ENCODE measurements at places on chromosomes 12 and 14.

- DNase-seq = no peak
Measured at GRCh38 chr14:60093080-60093479, 1.4 kb downstream of the PCNX4 start.

DNA sequence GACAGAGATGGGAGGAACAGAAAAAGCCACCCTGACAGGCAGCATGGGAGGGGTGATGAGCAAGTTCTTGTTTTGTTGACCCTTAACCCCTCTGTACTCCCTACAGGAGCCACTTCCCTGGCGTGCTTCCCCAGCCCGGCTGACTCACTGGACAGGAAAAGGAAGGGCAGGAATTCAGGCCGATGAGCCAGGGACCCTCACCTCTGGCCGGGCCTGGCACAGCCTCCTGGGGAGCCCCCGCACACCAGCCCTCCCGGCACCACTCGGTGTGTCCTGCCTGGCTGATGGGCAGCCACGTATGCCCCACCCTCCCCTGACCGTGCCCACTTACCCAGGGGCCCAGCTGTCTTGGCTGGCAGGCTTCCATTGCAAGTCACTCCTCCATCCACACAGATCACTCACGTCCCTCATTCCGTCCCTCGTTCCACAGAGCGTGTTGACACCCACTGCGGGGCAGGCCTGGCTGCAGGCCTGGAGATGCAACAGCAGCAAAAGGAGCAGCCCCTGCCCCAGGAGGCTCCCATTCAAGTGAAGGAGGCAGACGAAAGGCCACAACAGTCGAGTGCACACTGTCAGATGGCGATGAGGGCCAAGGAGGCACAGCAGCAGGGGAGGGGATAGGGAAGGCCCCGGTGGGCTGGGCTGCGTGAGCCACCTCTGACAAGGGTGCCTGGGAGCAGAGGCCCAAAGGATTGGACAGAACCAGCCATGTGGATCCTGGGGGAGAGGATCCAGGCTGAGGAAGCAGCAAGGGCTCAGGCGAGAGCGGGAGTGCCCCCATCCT, 19.7 kb upstream of the CD9 start:
- DNase-seq = no peak

DNA sequence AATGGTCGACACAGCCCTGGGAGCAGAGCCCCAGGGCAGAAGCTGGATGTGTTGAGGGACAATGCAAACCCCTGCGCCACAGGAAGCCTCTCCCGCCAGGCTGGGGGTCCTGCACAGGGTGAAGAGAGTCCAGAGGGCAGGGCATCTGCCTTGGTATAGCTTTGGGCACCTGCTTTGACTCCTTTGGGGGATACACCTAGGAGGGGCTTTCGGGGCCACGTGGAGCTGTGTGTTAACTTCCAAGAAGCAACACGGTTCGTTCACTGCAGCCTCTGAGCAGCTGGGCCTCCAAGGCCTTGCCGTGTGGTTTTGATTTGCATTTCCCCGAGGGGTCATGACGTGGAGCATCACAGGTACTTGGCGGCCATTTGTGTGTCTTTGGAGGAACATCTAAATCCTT, 5.8 kb upstream of the PUS1 start:
- DNase-seq = no peak

GRCh38 chr12:64687816-64688215, 71.4 kb downstream of the GNS start:
- DNase-seq = no peak

- DNase-seq = no peak
Measured at GRCh38 chr14:37168721-37169120, 3.7 kb downstream of the SLC25A21 start.

- no peak for DNase-seq
Measured at GRCh38 chr14:55911776-55912175, 206.4 kb upstream of the PELI2 start.

- no peak for DNase-seq
Measured at GRCh38 chr12:121112496-121112895, 20.2 kb upstream of the P2RX7 start.

GRCh38 chr14:51860825-51861499, 550 bp downstream of the GNG2 start:
- no peak for DNase-seq

GRCh38 chr12:124321556-124322270, 26.8 kb downstream of the RFLNA start:
- DNase-seq = no peak

DNA sequence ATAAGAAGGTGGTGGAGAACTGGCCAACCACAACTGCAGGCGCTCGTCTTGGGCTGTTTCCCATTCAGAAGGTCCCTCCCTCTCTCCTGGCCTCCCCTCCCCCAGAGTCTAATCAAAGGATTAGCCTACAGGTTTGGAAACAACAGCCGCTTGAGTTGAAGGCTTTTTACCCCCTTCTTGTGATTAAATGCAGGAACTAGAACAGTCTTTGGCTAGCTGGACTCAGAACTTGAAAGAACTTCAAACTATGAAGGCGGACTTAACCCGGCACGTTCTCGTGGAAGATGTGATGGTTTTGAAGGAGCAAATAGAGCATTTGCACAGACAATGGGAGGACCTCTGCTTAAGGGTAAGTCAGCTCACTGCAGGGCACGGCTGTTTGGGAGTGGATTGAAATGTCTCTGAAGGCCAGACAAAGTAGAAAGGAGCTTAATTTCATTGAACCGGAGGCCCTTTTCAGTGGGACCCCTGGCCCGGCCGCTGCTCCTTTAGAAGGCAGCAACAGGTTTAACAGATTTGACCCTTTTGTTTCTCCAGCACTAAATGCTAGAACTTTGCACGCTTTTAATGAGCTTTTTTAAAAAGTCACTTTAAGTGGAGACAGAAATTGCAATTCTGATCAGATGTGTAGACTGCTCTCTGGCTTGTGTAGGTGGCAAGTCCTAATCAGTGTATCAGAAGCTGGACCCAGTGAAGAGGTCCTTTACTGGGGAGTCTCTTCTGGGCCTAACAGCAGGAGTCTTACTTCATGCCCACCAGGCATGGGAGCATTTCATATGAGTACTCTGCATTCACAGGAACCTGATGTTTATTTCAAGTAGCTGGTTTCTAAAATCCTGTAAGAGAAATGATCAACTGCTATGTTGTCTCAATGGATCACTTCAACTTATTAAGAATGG, 107.7 kb downstream of the ESR2 start:
- no peak for DNase-seq

GRCh38 chr12:109258201-109258600, 50.9 kb downstream of the FOXN4 start:
- no peak for DNase-seq

Data from NCI-H1105 (cell line).